ENCODE measurements at places on chromosomes 1 and 21. TPM values are rescaled to one million over a fixed set of nuclear protein-coding genes. Genes with fewer than 3 reads are reported as not detected.

Gene NBPF26
- total RNA-seq = 4.7 TPM

GRCh38 chr21:40166291-40166843 is 299.1 kb downstream of the PCP4 start:
- H3K4me1 ChIP-seq = peaks cover 3% of the 10 kb centered on the region
- H3K36me3 ChIP-seq = no peaks in the 10 kb centered on the region
- DNase-seq = no peak
- H3K4me3 ChIP-seq = no peak overlapping the region
- no peak overlapping the region for H3K27ac ChIP-seq

GRCh38 chr1:181079382-181079781 is 9.1 kb upstream of the IER5 start:
- no peak overlapping the region for H3K27ac ChIP-seq
- no peak for DNase-seq
- no peak overlapping the region for H3K4me3 ChIP-seq

DNA sequence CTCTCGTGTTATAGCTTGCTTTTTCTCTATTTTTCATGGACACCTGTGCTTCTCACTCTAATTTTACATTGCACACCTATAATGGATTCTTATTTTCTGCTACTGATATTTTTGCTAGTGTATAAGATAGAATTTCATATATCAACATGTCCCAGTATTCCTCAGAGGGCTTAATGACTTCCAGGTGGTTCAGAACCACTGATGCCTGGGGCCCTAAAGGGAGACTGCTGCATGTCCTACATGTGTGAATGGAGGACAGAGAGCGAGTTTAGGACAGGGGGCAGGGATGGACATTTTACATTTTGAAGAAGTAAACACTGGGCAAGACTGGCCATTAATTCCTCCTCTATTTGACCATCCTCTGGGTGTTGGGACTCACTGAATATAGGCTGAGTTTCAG is 100.6 kb downstream of the DISC1 start:
- H3K27me3 ChIP-seq = no peaks in the 10 kb centered on the region
- no peaks in the 10 kb centered on the region for H3K4me1 ChIP-seq
- no peak for DNase-seq
- H3K4me3 ChIP-seq = no peak overlapping the region
- no peaks in the 10 kb centered on the region for H3K36me3 ChIP-seq

Gene POLR3C
- total RNA-seq = 26.8 TPM

DNA sequence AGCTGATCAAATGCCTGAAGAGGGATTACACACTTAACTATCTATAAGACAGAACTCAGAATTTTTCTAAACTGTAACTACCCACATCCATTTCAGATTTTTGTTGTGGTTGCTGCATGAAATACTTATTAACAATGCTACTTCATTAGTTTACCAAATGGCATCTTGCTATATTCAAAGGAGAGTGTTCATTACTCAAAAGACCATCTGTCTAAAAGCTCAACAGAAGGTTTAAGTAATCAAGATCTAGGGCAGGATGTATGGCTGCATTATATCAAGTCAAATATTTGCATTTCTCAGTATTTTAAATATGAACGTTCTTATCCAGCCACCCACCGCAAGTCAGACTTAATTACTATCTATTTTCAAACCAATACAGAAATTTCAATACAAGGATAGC is 79.9 kb downstream of the SIPA1L2 start:
- DNase-seq = no peak
- no peaks in the 10 kb centered on the region for H3K36me3 ChIP-seq
- no peak overlapping the region for H3K27ac ChIP-seq
- no peaks in the 10 kb centered on the region for H3K27me3 ChIP-seq
- H3K4me3 ChIP-seq = no peak overlapping the region

DNA sequence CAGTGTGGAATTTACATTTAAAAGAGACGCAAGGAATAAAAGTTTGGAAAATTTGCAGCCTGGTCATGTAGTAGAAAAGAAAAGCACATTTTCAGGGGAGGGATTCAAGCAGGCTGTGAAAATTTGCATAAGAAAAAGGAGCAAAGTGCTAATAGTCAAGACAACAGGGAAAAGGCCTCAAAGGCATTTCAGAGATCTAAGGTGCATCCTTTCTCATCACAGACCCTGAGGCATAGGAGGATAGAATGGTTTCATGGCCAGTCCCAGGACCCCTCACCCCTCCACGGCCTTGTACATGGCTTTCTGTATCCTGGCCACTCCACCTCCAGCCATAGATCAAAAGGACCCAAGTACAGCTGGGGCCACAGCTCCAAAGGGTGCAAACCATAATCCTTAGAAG is 380.5 kb upstream of the BRINP3 start:
- H3K27me3 ChIP-seq = no peaks in the 10 kb centered on the region
- no peak overlapping the region for H3K4me3 ChIP-seq
- DNase-seq = no peak
- no peaks in the 10 kb centered on the region for H3K4me1 ChIP-seq
- H3K27ac ChIP-seq = no peak overlapping the region
- H3K36me3 ChIP-seq = no peaks in the 10 kb centered on the region

- H3K27ac ChIP-seq = no peak overlapping the region
- DNase-seq = no peak
- peak overlapping the region; percentile 58 for H3K4me3 ChIP-seq
- H3K4me1 ChIP-seq = peaks cover 6% of the 10 kb centered on the region
- H3K36me3 ChIP-seq = no peaks in the 10 kb centered on the region
Observed at GRCh38 chr1:1206966-1207531, 657 bp upstream of the TNFRSF18 start.

Gene RIMKLA
- total RNA-seq = 5.8 TPM

DNA sequence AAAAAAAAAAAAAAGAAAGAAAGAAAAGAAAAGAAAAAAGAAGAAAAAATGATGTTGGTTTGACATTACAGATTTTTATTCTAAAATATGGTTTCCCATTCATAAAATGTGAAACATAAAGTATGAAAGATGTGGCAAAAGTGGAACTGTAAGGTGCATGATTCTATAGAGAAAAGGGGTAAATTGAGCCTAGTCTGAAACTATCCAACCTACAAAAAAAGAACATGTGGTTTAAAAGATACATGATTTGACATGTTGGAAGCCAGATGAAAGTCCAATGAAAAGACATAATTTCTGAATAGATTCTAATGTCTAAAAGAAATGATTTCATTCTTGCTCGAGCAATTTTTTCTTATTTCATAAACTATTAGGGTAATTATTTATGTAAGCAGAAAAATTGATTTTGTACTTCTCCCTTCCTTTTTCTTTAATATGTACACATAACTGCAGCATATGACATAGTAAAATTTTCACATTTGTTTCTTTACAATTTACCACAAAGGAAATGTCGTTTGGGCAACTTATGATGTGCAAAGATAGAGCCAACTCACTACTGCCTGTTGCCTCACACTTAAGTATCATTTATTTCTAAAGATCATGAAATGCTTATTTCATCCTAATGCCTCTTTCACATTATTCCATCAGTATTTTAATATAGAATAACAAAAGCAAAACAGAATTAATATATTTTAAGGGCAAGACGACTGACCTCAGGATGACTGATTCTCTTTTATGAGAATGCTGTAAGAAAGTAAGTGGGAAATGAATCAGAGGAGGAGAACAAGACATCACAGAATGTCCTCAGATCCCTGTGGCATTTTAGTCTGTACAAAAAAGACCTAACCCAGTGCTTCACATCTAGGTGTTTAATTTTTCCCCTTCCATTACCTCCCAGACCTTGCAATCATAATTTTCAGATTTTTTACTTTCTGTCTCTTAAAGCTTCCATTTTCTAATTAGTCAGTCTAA is 165.8 kb upstream of the HMCN1 start:
- no peak for DNase-seq
- no peak overlapping the region for H3K27ac ChIP-seq
- no peaks in the 10 kb centered on the region for H3K27me3 ChIP-seq

GRCh38 chr1:205077158-205077933 is 6.9 kb downstream of the TMEM81 start:
- H3K36me3 ChIP-seq = no peaks in the 10 kb centered on the region
- H3K4me3 ChIP-seq = no peak overlapping the region
- no peak for DNase-seq
- no peaks in the 10 kb centered on the region for H3K27me3 ChIP-seq
- no peak overlapping the region for H3K27ac ChIP-seq

- DNase-seq = no peak
- no peaks in the 10 kb centered on the region for H3K36me3 ChIP-seq
- no peaks in the 10 kb centered on the region for H3K27me3 ChIP-seq
- H3K4me1 ChIP-seq = no peaks in the 10 kb centered on the region
Observed at GRCh38 chr1:38371505-38371844, 324.9 kb upstream of the POU3F1 start.

Gene F11R
- 159 TPM for total RNA-seq

Gene HJV
- 0.32 TPM for total RNA-seq
